Ecto neural progenitor cell (in vitro differentiated cells): ENCODE measurements at places on chromosomes 3 and 15.

DNA sequence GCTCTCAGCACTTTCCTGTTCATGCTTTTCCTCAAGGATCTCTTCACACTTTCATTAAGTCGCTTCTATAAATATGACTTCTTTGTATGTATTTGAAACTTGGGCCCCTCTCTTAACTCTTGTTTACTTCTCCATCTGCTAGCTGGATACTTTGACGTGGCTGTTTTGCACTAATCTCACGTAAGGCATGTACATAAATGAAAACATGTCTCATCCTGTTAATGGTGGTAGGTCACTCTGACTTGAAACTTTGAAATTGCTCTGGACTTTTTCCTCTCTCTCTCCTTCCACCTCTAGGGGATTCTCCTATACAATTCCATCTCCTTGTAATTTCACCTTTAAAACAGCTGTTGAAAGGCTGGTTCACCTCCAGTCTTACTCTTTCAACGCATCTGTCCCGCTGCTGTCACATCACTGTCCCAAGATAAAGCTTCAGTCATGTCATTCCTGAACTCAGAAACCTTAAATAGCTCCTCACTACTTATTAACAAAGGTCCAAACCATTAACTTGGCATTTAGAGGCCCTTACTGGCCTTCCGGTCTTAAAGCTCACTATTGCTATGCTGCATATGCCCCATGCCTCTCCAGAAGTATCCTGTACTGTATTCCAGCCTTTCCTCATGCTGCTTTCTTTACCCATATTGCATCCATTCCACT, 1.2 kb downstream of the BLOC1S6 start:
- no peak for DNase-seq

DNA sequence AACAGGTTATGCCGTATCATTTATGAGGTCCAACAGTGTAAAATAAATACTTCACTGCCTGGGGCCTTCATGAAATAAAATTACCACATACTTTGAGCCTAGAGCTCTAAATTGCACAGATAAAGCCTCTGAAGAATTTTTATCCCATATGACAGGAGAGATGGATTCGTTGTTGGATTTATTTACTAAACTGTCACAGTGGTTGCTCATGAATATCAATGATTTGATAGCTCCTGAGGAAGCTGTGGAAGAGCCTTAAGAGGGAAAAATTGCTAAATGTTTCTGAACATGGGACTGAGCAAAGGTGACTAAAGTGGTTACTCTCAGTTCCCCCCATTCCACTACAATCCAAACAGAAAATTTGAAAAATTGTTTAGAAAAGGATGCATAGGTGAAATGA, 558.9 kb upstream of the IL12A start:
- DNase-seq: no peak

DNA sequence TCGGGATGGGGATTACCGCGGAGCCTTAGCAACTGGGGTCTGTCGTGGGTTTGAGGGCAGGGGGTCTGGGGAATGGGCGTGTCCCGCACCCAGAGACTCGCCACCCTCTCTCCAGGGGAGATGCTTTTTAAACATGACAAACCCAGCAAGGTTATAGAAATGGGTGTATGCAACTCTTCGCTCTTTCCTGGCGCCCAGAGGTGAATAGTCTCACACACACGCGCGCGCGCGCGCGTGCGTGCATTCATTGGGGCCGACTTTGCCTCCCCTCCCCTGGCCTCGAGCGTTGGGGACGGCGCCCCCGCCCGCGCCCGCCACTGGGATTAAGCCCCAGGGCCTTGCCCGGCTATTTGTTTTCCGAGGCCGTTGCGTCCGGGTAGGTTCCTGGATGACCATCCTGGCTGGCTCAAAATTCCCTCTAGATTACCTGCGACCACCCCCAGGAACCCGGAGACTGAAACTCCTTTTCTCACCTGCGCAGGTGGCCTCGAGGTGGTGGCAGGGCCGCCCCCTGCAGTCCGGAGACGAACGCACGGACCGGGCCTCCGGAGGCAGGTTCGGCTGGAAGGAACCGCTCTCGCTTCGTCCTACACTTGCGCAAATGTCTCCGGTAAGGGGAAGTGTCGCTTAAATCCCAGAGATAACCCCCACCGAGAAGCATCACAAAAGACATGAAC, 777 bp downstream of the GPR160 start:
- DNase-seq: peak; percentile 71

DNA sequence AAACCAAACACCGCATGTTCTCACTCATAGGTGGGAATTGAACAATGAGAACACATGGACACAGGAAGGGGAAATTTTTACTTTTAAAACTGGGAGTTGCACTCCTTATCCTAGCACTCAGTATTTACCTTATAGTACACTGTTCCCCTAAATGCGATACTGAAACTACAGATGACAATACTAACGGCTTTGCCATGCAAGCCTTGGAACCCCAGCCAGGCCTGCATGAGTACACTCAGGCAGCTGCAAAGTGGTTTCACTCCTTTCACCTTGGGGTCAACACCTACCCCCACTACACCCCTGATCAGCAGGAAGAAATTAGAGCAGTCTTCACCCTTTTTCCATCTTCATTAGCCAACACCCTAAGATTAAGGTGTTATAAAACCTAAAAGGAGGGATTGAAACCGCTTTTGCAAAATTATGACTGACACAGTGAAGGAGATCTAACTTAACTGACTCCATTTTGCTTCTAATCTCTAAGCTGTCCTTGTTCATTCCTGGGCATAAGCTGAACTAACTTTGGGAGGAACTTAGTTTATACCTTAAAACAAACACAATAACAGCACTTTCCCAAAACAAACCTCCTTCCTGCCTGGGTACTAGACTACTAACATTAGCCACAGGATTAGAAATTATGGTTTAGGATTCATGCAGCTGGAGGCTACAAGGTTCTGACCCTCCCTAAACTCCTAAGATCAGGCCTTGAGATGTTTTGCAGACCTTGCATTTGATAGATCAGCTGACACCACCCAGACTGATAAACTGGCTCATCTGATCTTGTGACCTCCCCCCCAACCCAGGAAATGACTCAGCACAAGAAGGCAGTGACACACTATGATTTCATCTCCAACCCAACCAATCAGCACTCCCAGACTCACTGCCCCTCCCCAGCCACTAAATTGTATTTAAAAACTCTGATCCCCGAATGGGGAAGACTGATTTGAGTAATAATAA, 452.1 kb upstream of the PPP2R3A start:
- no peak for DNase-seq
